ENCODE measurements at places on chromosomes 6 and 20.

GRCh38 chr20:43988451-43988850 is 73.8 kb downstream of the TOX2 start:
- no peak for DNase-seq

DNA sequence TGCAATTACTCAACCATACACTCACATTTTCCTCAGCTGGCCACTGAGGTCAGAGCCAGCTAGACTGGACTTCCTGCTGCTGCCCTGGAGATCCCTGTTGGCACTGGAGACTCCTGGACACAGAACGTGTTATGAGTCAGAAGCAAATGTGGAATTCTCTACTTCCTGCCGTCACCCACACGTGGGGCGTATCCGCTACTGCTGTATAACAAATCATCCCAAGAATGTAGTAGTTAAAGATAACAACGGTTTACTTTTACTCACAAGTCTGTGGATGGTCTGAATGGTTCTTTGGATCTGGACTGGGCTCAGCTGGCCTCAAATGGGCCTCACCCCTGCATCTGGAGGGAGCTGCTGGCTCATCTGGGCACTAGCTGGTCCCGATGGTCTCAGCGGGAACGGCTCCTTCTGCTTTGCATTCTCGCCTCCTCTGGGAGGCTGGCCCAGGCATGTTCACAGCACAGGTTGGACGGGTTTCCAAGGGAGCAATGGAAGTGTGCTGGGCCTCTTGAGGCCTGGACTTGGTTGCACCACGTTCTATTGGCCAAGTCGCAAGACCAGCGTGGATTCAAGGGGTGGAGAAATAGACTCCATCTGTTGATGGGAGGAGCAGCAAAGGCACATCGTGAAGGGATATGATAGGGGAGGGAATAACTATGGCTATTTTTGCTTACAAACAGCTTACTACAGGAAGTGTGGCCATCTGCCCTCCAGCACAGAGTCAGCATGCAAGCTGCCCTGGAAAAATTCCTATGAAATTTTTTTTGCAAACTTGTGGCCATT is 118.5 kb downstream of the SNX5 start:
- no peak for DNase-seq

- DNase-seq: no peak
Measured at GRCh38 chr6:14542670-14543366, 425.2 kb downstream of the CD83 start.

DNA sequence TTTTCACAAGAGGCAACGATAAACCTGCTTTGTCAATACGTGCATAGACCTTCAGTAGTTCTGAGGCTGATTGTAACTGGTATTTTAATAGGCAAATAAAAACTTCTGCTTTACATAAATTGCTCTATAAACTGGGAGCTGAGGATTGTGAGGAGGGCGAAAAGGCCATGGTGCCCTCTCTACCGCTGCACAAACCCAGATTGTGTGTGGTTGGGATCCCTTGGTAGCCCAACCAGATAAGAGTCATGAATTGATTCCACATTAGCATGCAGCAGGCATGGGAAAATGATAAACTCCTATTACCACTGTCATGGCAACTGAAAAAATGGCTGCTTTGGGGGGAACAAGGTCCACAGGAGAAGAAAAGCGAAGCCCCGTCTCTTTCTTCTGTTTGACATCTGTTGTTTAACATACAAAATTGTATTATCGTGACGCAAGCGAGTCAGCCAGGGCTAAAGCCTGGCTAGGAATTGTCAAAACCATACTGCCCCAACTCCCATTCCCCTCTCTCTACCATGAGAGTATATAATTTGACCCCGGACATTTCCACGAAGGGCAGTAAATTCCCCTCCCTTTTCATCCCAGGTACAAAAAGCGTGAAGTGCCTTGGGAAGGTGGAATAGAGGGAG is 157.8 kb upstream of the SALL4 start:
- DNase-seq: no peak

DNA sequence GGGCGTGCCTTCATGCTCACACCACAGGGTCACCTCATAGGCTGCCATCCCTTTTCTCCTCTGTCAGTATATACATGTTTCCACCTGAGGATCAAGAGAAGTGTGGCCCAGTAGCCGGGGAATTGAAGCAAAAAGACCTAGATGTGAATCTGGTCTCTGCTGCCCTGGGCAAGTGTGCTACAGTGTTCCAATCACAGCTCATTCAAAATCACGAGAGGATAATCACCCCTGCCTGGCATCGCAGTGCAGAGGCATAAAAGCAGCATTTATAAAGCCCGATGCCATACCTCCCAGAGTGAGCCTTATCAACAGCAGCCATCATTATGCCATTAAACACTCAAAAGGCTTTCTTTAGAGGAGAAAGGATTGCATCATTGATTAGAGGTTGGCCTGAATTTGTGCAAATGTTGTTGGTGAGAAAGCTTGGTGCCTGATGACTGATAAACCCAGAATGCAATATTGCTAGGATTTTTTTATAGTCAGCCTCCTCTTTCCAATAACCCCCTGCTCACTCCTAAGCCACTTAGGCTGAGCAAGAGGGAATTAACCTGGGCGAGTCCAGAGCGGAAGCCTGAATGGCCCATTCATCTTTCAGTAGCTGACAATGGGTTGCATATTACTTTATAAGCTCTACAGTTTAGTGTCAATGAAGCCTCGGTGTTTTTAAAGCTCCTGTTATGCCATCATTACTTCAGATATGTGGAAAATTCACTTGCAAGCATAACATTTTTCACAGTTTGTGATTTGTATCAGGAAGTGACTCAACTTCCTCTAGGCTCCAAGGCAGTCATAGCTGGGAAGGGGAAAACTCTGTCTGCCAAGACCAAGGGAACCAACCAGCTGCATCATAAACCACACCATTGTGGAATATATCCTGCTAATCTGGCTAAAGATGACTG is 92.5 kb upstream of the NXT1 start:
- DNase-seq: no peak

- DNase-seq: no peak
Measured at GRCh38 chr6:148307405-148307804, 35.2 kb upstream of the SASH1 start.

GRCh38 chr6:124676033-124676432 is 286.2 kb upstream of the RNF217 start:
- no peak for DNase-seq

- DNase-seq: no peak
Measured at GRCh38 chr6:2635911-2636310, 114.8 kb downstream of the MYLK4 start.

DNA sequence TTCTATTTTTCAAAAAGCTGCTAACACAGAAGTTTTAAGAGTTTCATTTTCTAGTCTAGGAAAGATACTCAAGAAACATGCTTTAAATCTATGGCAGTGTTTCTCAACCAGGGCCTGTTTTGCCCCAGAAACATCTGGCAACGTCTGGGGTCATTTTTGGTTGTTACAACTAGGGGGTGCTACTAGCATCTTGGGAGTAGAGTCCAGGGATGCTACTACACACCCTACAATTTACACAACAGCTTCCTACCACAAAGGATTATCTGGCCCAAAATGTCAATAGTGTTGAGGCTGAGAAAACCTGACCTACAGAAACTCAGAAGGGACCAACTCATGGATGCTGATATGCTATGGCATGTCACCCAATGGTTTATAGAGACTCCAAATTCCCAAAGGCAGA is 24.4 kb downstream of the SERAC1 start:
- DNase-seq: no peak

GRCh38 chr6:144352331-144352730 is 67.2 kb downstream of the UTRN start:
- no peak for DNase-seq

- no peak for DNase-seq
Measured at GRCh38 chr6:66897576-66897975, 1190.5 kb upstream of the EYS start.

DNA sequence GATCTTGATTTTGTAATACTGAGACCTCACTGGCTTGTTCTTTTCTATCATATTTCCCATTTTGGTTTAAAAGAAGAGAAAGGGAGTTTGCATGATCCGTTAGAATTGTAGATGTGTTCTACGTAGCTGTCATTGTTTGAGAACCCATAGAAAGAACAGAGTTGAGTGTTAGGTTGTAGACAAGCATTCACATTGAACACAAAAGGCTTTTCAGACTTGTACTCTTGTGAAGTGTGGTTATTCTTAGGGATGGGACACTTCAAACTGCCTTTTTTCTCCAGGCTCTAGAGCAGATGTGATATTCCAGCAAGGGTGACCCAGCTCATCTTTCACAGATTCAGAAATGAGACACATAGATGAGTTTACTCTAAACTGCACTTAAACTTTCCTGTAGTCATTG is 19.9 kb downstream of the FOXO3 start:
- no peak for DNase-seq

GRCh38 chr6:163874784-163875183 is 460.3 kb downstream of the QKI start:
- no peak for DNase-seq

DNA sequence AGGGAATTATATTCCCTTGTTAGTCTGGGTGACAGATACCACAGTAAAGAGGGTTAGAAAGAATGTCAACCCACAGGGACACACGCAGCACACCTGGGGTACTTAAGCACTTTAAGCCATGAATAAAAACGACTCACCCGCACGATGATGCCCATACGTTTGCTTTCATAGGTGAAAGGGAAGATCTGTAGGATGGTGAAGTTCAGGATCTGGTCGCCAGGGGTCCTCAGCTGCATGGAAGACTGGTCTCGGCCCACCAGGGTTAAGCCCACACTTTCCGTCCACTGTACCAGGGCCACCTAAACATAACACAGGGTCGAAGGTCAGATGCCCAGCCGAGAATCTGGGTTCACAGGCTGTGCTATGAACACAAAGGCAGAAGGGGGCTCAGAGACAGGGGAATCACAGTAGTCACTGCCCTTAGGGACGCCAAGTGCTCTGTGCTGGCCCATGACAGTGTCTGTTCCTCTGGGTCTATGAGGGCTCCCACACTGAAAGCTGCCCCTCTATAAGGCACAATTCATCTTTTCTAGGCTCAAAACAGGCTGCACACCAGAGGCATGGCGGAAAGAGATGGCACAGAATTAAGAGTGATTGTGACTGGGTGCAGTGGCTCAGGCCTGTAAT is 96.8 kb upstream of the NFATC2 start:
- no peak for DNase-seq

DNA sequence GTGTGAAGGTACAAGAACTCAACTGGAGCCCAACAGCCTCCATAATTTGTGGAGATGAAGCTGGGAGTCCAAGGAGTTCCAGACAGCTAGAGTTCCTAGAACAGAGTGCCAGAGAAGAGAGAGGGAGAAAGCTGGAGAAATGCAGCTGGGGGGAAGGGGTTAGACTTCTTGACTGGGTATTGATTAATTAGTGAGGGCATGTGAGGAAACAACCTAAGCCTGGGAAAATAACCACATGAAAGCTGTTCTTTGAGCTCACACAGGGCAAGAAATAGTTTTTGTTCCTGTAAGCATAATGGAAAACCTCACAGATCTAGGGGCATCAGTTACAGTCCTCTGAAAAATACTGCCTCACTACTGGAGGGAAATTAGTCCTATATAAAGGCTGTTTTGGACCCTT is 230.5 kb upstream of the FKBP1C start:
- no peak for DNase-seq

- DNase-seq: no peak
Measured at GRCh38 chr6:31383149-31383548, 20.2 kb upstream of the MICA start.

GRCh38 chr6:163370464-163371117 is 43.9 kb upstream of the QKI start:
- DNase-seq: no peak

- no peak for DNase-seq
Measured at GRCh38 chr20:50717974-50718761, 13.2 kb upstream of the PARD6B start.

DNA sequence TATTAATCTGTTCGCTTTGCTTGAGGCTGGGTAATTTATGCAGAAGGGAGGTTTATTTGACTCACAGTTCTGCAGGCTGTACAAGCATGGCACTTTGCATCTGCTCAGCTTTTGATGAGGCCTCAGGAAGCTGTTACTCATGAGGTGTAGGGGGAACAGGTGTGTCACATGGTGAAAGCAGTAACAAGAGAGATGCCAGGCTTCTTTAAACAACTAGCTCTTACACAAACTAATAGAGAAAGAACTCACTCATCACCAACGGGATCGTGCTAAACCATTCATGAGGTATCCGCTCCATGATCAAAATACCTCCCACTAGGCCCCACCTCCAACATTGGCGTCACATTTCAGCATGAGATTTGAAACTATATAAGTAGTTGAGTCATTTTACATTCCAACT is 34.4 kb upstream of the GCLC start:
- no peak for DNase-seq

DNA sequence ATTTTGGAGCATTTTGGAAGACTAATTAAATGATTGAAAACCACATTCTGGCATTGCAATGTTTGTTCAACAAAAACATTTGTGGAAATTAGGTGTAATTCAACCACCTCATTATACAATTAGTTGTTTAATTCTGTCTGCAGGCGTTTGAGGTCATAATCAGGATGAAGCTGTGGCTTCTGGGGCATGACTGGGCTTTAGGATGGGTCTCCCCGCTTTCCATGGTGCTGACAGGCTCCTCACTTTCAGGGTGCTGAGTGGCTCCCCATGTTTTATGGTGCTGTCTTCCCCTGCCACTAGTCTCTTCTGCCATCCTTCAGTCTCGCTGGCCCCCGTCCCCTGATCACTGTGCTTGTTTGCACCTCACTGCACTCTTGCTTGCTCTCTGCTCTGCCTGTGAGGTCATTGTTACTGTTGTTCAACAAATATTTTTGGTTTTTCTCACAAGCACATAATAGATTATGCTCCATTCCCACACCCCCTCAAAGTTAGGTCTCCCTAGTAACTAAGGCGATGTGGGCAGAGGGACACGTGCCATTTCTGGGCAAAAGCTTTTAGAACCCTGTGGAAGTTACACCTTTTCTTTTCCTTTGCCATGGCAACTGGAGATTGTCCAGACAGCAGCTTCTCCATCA is 25.4 kb upstream of the ZNF831 start:
- DNase-seq: no peak

- no peak for DNase-seq
Measured at GRCh38 chr6:4549556-4550226, 226.5 kb upstream of the CDYL start.

GRCh38 chr6:136886091-136886490 is 36.0 kb upstream of the SLC35D3 start:
- DNase-seq: no peak

GRCh38 chr6:36196113-36196879 is at the start of gene BRPF3:
BRPF3 (plus strand) TSS chr6:36196744; CDS start chr6:36200323, 3,579 bp downstream.
- no peak for DNase-seq

DNA sequence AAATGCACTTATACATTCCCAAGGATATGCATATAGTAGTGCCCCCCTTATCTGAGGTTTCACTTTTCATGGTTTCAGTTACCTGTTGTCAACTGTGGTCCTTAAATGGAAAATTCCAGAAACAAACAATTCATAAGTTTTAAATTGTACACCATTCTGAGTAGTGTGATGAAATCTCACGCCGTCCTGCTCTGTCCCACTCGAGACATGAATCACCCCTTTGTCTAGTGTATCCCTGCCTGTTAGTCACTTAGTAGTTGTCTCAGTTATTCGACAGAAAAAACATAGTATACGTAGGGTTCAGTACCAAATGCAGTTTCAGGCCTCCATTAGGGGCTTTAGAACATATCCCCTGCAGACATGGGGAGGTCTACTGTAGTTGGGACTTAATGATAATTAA is 57.0 kb downstream of the MAP1LC3A start:
- no peak for DNase-seq

Data from cerebellar nuclear complex (tissue), 1 donor.